ENCODE measurements at places on chromosomes 2 and 18.

DNA sequence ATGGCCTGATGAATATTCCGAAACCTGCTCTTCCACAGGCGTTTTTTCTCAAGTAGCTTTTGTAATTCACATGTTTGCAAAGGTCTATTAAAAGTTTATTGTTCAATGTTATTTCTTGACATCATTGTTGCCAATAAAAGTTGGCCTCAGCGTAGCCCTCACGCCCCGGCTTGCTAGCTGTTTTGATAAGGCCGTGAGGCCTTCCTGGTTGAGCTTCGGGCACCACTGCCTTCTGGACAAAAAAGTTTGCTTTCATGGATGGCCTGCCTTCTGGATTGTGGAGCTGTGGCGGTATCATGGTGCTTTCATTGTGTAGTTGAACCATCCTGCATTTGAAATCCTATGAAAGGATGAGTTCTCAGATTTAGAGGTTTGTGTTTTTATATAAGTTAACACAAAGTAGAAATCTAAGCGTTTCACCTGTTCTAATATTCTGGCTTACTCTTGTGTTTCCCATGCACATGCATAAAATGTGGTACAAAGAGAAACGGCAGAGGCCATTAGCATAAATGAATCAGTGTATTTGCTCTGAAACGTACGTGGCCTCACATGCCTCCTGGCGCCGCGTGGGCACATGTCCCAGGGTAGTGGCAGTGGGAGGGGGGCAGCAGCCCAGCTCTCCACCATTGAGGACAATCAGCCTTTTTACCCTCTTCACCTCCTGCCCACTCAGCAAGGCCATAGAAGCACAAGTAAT lies 134.5 kb downstream of the NCK2 start:
- no peak for ATAC-seq

- no peak for ATAC-seq
Observed at GRCh38 chr2:83464444-83464843, 994.6 kb downstream of the SUCLG1 start.

DNA sequence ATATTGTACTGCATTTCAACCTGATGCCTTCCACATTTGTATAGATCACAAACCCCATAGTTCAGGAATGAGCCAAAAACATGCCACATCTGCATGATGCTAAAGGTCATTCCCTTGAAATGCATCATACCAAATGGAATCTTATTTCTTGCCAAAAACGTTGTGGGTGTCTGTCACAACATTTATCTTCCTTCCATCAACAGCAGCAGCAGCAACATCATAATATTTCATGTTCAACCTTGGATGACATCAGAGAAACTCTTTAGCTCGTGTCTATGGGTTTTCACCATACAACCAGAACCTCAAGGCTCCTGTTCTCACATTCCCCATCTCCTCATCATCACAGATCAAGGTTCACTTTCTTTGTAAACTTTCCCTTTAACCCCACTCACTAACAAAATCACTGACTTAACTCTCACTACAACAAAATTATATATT lies 221.3 kb upstream of the CTAGE1 start:
- no peak for ATAC-seq

- ATAC-seq = no peak
Observed at GRCh38 chr2:120299561-120299960, 46.4 kb upstream of the INHBB start.

GRCh38 chr18:8073167-8073566 lies 506.1 kb downstream of the PTPRM start:
- ATAC-seq = no peak

DNA sequence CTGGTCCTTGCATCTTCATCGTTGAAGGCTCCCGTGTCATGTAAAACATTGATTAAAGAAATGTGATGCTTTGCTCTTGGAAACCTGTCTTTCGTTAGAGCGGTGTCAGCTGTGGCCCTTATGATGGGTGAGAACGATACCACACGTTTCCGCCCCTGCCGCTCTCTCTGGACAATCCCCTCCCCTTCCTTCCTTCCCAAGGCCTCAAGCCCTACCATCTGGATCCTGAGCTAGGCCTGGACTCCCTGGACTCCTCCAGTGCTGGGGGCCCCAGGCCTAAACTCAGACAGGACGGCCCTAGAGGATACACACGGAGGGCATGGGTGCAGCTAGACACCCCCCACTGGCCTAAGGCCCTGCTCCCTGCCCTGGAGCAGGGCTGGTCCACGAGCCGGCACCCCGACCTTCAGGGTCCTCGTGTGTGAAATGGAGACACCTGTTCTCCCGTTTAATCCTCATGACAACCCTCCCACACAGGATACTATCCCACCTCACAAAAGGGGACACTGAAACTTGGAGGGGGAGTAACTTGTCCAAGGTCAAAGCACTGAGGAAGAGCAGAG lies 13.2 kb downstream of the BIN1 start:
- no peak for ATAC-seq

DNA sequence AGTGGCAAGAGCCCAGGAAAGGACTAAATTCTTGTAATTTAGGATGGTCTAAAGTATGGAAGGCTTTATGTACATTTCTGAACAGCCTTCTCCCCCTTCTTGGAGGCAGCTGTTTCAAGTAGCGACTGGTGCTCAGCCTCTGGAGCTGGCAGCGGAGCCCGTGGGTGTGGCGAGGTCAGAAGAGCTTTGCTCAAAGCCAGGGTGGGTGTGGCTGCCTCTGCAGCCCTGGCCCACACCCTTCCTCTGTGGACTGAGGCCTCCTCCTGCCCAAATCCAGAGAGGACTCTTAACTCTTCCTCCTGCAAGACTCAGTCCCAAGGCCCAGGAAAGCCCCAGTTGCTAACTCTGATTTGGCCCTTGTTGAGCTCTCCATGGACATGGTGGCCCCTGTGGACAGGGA lies 202.1 kb upstream of the REV1 start:
- no peak for ATAC-seq

GRCh38 chr2:159046966-159047365 lies 78.5 kb downstream of the TANC1 start:
- ATAC-seq = no peak

- no peak for ATAC-seq
Observed at GRCh38 chr18:58484989-58485981, 143.6 kb downstream of the ALPK2 start.
